Stimulated activated CD8-positive, alpha-beta memory T cell treated with anti-CD3 and anti-CD28 coated beads, Interleukin-7, amount 100 ng/mL, for 1 hour (primary cell): ENCODE measurements at places on chromosomes 3 and 15.

- no peak for DNase-seq
These were observed 53.8 kb downstream of the TM4SF4 start for GRCh38 chr3:149528340-149528650.

GRCh38 chr15:33894193-33894592 lies 74.1 kb upstream of the CHRM5 start:
- no peak for DNase-seq

- DNase-seq: no peak
These were observed 8.7 kb upstream of the PLCL2 start for GRCh38 chr3:16875876-16876550.

- no peak for DNase-seq
These were observed 53.0 kb upstream of the HES1 start for GRCh38 chr3:194082743-194083636.

GRCh38 chr15:25864966-25865365 lies 1.8 kb upstream of the ATP10A start:
- DNase-seq: no peak

- no peak for DNase-seq
These were observed 362.1 kb downstream of the MAGI1 start for GRCh38 chr3:65676580-65676979.

DNA sequence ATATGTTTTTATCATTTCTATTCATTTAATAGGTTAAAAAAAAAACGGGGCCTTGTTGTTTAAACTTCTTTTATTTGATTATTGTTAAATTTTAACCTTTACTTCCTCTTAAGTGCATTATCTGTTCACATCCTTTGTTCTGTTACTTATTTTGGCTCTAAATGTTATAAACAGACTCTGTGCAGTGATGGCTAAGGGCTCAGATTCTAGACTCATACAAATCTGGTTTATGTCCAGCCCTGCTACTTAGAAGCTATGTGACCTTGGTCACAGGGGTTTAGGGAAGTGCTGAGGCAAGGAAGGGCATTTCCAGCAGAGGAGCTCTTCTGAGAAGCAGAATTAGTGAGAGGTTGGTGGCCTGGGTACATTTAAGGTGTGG lies 55.3 kb upstream of the VILL start:
- DNase-seq: no peak

DNA sequence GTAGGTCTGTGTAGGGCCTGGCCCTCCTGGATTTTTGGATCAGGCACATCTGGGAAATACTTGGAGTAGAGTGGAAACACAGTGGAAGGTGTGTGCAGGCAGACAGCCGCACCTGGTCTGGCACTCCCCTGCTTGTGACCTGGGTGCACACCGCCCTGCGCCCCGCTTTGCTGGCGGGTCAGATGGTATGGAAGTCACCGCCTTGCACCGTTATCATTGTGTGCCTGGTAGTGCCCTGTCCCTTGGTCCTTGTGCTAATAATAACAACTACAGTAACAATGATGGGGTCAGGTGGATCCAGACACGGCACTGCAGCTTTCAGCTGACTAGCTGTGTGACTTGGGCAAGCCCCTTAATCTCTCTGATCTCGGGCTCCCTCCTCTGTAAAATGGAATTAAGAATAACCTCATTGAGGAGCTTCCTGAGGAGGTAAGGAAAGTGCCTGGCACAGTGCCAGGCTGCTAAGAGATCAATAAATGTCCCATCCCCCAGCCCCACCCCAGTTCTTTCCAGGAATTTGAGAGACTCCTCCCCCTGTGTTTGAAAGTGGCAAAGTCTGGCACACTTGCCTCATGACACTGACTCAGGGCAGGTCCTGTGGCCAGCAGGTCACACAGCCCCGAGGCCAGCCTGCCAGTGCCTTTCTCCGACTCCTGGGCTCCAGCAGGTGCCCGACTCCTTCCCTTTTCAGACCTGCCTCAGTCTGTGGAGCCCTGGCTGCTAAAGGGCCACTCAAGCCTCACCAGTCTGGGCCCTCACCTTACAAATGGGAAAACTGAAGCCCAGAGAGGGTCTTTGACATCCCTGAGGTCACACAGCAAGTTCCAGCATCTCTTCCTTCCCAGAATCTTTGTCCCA lies 9.8 kb downstream of the ISG20 start:
- DNase-seq: no peak

GRCh38 chr3:17553080-17553479 lies 189.4 kb downstream of the TBC1D5 start:
- DNase-seq: no peak

DNA sequence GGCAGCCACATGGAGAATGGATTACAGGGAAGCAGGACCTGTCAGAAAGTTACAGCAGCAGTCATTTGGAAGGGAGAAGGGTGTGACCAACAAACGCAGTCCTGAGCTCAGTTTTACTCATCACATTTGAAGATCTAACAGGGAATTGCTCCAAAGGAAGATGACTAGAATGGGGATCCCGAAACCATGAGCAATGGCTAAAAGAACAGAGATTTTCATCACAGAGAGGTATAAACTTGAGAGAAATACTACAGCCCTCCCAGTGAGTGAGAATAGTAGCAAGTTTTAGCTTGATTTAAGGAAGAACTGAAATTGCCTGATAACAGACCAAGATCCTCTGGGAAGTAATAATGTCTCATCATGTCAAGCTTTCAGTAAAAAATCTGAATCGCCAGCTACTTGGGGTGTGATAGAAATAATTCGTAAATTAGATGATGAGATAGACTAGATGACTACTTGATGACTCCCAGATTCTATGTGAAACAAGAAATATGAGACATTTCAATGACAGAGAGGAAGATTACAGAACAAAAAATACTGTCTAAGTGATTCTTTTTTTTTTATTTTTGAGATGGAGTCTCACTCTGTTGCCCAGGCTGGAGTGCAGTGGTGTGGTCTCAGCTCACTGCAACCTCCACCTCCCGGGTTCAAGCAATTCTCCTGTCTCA lies 16.9 kb downstream of the CD47 start:
- DNase-seq: no peak

GRCh38 chr3:93867425-93867824 lies 106.3 kb downstream of the PROS1 start:
- no peak for DNase-seq

- no peak for DNase-seq
These were observed 43.1 kb downstream of the PLXNA1 start for GRCh38 chr3:127026036-127026435.

GRCh38 chr3:173870976-173871375 lies 473.4 kb downstream of the NLGN1 start:
- no peak for DNase-seq

DNA sequence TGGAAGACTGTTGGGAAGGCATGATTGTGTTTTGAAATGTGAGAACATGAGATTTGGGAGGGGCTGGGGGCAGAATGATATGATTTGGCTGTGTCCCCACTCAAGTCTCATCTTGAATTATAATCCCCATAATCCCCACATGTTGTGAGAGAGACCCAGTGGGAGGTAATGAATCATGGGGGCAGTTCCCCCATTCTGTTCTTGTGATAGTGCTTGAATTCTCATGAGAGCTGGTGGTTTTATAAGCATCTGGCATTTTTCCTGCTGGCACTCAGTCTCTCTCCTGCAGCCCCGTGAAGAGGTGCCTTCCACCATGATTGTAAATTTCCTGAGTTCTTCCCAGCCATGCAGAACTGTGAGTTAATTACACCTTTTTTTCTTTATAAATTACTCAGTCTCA lies 430.5 kb downstream of the OTOL1 start:
- no peak for DNase-seq

GRCh38 chr15:34014556-34014955 lies 24.4 kb downstream of the AVEN start:
- DNase-seq: no peak

DNA sequence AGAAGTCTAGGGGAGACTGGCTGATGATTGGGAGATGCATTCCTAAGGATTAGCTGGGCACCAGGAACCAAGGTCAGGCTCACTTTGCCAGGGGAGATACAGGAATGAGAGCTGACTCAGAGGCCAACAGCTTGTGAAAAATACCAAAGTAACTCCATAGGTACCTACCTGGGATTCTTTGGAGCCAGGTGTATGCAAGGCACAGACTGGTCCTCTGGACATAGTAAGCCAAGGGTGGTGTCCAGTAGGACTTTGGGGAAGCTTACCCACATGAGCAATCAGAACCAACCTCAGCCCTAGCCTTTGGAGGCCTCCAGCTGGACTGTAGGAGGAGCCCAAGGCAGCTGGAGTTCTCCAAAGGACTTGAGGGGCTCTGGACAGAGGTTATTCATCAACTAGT lies 47.5 kb downstream of the CRYGS start:
- DNase-seq: no peak

GRCh38 chr3:62035402-62036057 lies 337.8 kb downstream of the FEZF2 start:
- DNase-seq: no peak

DNA sequence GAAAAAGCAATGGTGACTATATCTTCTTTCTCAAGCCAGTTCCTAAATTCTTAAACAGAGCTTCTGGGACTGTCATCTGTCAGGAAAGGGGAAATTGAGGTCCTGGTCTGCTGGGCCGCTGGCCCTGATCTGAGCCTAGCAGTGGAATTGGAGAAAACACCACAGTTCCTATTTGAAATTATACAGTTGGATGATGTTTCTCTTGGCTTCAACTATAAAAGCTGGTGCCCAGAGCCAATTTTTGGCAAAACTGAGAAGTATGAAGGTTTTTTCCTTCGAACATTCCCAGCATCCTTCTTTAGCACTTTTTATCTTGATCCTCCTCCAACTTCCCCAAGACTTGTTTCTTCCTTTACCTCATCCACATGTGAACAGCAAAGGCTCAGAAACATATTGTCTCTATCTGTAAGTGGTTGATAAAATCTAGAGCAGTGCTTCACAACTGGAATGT lies 83.9 kb downstream of the CD47 start:
- DNase-seq: no peak

DNA sequence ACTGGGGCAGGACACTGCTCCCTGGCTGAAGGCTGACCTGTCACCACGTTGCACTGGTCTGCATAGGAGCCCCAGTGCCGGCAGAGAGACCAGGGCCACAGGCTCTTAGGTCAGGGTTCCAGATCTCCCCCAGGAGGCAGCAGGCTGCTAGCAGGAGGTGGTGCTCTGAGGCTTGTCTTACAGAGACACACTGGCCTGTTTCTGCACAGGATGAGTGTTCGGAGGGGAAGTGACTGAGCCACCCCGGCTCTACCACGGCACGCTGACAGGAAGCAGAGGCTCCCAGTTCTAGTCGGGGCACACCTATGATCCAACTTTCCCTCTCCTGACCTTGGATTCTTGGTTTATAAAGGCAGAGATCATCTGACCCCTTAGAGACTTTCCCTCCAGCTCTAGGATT lies 8.6 kb downstream of the FBXL22 start:
- DNase-seq: no peak

DNA sequence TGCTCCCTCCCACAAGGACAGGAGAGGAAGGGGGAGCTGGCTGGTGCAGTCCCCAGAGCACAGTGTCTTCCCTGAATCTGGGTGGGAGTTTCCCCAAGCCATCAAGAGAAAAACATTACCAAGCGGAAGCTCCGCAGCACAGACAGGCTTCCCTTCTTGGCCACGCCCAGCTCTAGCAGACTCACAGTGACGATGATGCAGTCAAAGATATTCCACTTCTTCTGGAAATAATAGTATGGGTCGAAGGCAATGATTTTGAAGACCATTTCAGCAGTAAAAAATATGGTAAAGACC lies 76.7 kb downstream of the SCN10A start:
- no peak for DNase-seq

- DNase-seq: no peak
These were observed 16.6 kb upstream of the NIT2 start for GRCh38 chr3:100317912-100318311.

- DNase-seq: no peak
These were observed 7.8 kb upstream of the CTDSPL start for GRCh38 chr3:37853691-37854413.

GRCh38 chr15:29924750-29925149 lies 102.5 kb upstream of the TJP1 start:
- no peak for DNase-seq

GRCh38 chr3:114498539-114499370 lies 204.9 kb downstream of the TIGIT start:
- no peak for DNase-seq

- no peak for DNase-seq
These were observed 76.4 kb downstream of the CHRNA7 start for GRCh38 chr15:32106401-32107381.
